ENCODE measurements at places on chromosomes 2 and 18.

DNA sequence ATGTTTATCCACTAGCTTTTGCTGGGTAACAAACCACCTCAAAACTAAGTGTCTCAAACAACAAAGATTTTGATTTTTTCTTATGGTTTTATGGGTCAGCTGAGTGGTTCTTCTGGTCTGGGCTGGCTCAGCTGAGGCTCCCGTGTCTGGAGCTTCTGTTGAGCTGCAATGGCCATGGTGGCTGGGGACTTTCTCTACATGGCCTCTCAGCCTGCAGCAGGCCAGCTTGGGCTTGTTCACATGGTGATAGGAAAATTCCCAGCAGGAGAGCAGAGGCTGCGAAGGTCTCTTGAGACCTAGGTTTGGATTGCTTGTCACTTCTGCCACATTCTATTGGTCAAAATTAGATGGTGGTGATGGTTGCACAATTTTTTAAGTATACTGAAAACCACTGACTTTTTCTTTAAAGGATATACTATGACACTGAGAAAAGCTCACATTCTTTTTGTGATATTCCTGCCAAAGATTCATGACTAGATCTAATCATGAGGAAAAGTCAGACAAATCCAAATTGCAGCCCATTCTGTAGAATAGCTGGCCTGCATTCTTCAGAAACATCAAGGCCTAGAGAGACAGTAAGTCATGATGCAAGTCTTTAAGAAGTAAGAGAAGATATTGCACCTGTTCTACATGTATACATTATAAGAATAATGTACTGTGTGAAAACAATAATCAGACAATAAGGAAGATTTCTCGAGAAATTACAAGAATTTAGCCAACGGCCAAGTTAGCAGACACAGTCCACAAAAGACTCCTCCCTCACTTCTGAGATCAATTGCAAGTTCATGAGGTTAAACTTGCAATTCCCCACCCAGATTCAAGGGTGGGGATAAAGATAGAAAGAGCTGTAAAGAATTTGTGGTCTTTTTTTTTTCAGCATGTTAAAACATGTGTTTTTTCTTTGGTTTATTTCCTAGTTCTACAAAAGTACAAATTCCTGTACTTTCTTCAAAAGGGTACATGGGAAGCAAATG, 35.0 kb upstream of the IL1R2 start:
- DNase-seq: no peak

- DNase-seq: no peak
These were observed 34.9 kb downstream of the EMX1 start for GRCh38 chr2:72952110-72952823.

- DNase-seq: no peak
These were observed 3.3 kb upstream of the POU3F3 start for GRCh38 chr2:104850361-104851290.

DNA sequence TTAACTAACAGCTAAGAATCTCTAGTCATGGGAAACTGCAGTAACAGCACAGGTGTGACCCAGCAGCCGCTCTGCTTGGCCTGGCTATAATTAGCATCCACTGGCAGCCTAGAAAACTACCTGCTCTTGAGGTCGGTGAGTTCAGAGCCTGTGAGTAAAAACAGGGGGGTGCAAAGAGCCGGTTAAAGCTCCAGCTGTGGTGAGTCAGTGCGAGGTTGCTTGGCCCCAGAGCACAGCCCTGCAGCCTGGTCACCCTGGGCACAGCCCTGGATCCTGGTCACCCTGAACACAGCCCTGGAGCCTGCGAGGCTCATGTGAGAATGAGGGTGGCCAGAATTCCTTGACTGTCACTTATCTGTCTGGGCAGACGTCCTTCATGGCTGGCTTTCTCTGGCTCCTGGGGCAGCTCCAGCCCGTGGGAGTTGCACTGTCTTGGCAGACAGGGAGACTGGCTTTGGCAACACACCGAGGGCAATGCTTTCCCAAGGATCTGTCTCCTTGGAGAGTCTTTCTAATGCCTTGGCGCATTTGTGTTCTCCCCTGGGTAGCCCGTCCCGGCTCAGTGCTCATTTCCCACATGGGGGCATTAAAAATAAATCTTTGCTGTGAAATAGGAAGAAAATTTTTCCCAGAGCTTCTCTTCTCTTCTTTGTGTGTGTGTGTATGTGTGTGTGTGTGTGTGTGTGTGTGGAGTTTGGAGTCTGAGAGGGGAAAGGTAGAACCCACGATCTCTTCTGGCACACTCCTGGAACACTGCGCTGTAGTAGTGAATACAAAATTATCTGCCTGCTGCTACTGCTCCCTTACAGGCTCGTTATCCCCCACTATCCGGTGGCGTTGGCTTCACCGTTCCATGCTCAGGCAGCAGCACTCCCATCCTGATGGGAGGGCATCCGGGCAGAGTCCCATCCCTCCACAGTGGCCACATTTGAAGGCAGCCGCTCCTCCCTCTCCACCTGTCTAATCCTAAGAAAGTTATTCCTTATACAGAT, 250.2 kb upstream of the MEX3C start:
- DNase-seq: no peak

GRCh38 chr2:44526352-44526751, 164.6 kb downstream of the CAMKMT start:
- DNase-seq: no peak

All from T1000 (cell line).